ENCODE measurements at places on chromosomes 7 and 10.

DNA sequence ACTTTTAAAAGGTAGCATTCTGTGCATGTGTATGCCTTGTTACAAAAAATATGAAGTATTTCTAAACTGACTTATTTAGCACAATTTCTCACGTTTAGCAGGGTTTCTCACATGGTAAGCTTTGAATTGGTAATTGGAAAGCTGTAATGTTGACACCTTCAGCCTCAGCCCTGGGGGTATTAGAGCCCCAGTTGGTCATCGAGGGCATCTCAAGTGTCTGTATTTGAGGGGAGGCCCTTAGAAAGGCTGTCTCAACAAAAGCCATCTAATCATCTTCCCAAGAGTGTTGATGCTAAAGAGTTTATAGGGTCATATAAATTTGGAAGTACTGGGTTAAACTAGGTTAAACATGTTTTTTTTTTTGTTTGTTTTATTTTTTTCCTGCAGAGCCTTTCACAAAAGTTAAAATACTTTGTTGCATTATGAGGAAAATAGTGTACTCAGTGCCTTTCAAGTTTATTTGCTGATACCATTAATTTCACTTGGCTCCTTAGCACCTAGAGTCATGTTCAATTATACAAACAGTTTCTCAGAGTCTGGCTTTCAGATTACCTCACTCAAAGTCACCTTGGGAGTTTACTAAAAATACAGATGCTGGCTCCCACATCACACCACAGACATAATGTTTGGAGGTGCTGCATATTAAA lies 134.0 kb downstream of the CD36 start:
- no peak for DNase-seq

DNA sequence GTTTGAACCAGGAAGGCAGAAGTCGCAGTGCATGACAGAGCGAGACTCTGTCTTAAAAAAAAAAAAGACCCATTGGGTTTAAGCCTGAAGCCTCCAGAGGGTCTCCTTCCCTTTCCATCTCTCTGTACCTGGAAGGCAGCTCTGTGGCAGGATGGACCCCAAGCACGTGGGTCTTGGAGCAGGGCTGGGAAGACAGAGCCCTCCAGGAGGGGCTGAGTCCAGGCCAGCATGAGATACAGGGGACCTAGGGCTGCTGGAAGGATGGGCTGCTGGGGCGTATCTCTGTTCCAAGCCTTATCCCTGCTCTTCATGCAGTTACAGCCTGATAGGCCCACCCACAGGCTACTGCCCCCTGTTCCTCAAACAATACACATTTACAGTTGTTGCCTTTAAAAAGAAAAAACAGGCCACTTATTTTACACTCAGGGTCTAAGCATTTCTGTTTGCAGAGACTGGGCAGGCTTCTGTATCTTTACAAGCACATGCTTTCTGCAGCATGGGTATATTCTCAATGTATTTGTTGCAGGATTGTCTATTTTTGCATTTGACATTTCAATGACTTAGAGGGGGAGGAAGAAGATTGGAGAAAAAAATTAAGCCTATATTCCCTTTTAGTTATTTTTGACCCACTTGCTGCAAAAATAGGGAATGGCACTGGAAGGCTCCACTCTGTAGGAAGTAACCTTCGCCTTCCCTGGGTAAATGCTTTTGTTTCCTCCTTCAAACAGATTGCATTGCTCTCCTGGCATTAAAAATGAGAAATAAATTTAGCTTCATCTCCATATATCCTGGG lies 60.1 kb downstream of the FAM171A1 start:
- no peak for DNase-seq

- DNase-seq, result no peak
These were observed 17.0 kb upstream of the RET start for GRCh38 chr10:43059828-43060227.

GRCh38 chr10:102237711-102238252 lies 3.5 kb downstream of the PITX3 start:
- DNase-seq, result no peak

- DNase-seq, result no peak
These were observed 18.7 kb downstream of the PTPRE start for GRCh38 chr10:127925471-127926207.

- no peak for DNase-seq
These were observed 932.1 kb upstream of the C7orf33 start for GRCh38 chr7:147658392-147658967.

- no peak for DNase-seq
These were observed 242.7 kb upstream of the SEMA3C start for GRCh38 chr7:81161451-81162075.

GRCh38 chr7:132815130-132815529 lies 238.9 kb upstream of the PLXNA4 start:
- DNase-seq, result no peak

- no peak for DNase-seq
These were observed 31.8 kb downstream of the REEP3 start for GRCh38 chr10:63553031-63553430.

DNA sequence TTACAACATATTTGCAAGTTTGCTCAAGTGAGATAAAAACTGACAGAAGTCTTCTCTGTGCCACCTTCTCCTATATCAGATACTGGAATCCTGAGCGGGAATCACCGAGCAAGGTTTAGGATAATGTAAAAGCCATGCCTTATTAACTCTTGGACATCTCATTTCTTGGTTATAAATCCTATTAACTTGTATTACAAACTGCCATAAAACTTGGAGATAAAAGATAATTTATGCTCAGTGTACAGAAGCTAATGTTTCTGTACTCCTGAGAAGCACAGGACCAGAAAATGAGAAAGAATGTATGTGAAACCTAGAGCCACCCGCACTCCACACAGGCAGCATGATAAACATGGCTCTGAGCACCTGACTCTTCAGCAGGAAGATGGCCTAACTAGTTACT lies 181.2 kb upstream of the NOBOX start:
- no peak for DNase-seq

- DNase-seq, result no peak
These were observed 57.1 kb upstream of the IGFBP3 start for GRCh38 chr7:45978010-45978681.

DNA sequence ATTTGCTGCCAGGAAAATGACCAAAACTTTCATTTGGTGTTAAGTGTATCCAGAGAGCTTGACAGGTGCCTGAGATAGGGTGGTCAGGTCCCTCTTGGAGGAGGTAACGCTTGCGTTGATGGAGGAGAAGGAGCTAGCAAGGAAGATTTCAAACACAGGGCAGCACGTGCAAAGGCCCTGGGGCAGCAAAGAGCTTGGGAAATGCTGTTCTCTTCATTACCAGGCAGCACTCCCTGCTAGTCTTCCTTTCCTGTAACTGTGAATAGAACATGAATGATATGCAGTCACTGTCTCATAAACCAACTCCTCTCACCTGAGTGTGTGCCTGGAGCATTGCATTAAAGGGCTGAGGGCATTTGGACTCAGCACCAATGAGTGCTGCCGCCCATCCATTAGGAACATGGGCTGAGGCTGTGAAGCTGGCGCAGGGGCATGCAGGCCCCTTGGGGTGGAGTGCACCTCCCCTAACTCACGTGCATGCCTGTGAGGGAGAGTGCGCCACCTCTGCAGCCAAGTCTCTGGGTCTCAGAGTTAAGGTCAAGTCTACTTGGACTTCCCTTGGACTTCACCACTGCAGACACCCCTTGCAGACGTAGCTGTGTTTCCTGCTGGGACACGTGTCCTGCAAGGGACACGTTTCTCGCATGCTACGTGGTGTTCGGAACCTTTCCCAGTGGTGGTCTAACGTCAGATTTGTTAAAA lies 136.8 kb downstream of the PAXIP1 start:
- DNase-seq, result no peak

- DNase-seq, result no peak
These were observed 10.7 kb downstream of the APBB1IP start for GRCh38 chr10:26448706-26449435.

- DNase-seq, result no peak
These were observed 224.0 kb upstream of the PLXDC2 start for GRCh38 chr10:19592276-19592675.

DNA sequence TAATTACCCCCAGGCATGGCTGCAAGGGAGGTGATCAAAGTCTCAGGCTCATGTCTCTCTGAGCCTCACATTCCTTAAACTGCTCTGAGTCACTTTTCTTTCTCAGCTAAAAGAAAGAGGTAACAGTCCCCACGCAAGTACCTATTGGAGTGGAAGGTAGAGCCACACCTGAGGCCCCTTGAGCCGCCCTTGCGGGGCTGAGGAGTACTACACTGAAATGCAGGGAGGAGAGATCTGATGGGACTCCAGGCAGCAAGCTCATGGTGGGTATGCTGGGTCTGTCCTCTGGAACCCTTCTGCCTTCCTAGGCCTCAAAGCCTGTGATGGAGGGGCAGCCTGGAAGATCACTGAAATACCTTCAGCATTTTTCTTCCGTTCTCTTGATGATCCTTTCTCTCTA lies 960.0 kb downstream of the DNAJB9 start:
- DNase-seq, result no peak

- no peak for DNase-seq
These were observed 3.6 kb downstream of the FAM53B start for GRCh38 chr10:124740369-124741280.

DNA sequence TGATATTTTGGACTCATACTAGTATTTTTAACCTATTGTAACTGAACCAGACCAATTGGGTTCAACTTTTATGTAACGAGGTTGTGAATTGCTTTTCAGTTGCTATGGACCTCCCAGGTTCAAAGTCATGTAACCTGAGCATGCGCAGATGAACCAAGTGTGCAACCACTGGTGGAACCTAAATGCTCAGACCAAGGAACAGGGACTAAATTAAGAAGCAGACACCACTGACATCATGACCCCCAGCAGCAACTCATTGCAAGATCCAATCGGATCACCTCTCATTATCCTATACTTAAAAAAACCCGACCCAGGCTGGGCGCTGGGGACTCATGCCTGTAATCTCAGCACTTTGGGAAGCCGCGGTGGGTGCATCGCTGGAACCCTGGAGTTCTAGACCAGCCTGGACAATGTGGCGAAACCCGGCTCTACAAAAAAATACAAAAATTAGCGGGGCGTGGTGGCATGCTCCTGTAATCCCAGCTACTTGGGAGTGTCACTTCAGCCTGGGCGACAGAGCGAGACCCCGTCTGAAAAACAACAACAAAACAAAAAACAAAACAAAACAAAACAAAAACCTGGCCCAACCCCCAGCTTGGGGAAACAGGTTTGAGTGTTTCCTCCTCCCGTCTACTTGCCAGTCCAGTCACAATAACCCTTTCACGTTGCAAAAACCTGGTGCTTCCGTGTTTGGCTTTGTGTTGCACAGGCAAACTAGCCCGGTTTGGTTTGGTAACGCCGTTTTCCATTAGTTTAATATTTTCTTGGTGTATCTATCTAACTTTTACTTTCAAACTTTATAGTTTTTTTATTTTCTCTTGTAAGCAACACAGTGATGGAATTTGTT lies 11.3 kb upstream of the ZNF518A start:
- DNase-seq, result no peak

- DNase-seq, result no peak
These were observed 152.8 kb downstream of the ZNF248 start for GRCh38 chr10:37704566-37704965.

- no peak for DNase-seq
These were observed 41.2 kb downstream of the CHCHD3 start for GRCh38 chr7:133040674-133041073.

DNA sequence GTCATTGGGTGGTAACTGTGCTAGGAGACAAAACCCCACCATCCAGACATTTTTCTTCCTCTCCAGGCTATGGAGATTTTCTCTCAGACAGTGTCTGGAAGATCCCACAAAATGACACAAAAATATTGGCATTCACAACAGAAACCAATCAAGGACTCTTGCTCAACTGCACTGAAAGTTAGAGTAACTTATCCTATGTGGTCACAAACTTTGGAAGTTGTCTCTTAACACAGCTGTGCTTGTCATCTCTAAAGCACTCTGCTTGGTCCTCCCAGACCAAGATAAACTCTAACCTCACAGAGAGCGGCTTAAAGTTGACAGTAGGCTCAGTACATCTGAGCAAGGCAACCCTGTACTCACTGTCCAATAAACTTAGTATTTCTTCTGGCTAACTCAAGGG lies 74.9 kb downstream of the AKR1C4 start:
- no peak for DNase-seq
